Activated T-helper 1 cell treated with Interleukin-2 at 50 U/mL for 16 hours (primary cell): ENCODE measurements at places on chromosomes 16 and 17.

DNA sequence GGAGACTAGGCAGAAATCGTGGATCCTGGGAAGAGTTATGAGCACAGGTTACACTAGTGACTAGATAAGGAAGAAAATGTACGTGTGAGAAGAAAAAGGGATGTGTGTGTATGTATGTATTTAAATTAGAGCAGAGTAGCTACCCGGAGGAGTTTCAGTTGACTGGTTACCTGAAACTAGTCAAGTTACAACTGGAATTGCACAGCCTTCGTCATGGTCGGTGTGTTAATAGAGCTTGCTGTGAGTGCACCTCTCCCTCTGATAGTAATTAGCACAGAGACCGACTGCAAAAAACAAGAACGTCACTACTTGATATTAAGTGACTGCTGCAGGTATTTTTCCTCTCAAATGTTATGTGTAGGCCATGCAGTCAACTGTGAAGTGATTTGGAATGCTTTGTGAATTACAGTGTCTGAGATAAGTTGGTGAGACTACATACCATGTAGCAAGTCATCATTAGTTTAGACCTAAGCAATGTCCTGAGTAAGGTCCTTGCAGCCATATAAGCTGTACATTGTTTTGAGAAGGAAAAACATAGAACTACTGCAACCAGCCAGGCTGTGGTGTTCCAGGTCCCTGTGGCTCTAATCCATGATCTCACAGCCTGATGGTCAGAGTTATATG is 95.7 kb downstream of the WNT3 start:
- no peak for DNase-seq

GRCh38 chr16:81265658-81266451 is 27.4 kb downstream of the BCO1 start:
- DNase-seq = no peak

DNA sequence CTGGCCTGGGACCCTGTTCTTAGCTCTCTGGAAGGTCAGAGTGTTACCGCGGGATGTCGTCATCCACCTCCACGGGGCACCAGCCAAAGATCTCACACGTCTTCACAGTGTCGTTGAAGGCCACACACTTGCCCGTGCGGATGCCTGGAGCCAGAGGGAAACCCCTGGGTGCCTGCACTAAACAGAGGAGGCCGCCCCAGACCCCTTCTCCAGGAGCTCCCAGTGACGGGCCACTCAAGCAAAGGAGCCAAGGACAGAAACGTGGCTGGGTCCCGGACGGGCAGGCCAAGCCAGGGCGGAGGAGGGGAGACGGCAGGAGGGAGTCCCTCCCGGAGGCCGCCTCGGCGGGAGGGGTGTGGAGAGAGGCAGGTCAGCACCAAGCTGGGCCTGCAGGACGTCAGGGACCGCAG is 11.0 kb upstream of the CAMKK1 start:
- DNase-seq = no peak

- DNase-seq = no peak
These were observed 948.7 kb downstream of the KCNJ2 start for GRCh38 chr17:71118039-71118438.

DNA sequence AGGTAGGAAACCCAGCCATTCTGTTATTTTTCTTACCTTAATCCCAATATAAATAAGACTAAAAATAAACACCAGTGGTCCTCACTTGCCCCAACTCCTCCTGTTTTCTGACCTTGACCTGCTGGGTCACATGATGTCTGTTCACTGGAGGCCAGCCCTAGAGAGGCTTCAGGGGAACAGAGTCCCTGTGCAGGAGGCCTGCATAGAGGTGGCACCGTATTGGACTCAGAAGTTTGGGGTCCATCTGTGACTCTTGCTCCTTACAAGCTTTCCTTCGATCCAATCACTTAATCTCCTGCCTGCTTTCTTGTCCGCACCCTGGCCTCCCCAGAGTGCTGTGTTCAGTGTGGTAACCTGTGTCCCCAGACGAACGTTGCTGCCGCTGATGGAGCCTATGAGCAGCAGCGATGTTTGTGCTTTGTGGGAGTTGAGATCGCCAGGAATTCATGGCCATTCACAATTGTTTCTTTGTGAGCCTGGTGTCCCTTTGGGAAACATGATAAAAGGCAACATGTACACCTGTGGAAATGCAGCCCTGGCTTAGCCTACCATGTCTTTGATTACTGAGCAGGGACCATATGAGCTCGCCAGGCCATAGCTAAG is 4.7 kb downstream of the IGSF6 start:
- DNase-seq = no peak

- no peak for DNase-seq
These were observed 24.8 kb upstream of the KDM6B start for GRCh38 chr17:7809086-7809790.

DNA sequence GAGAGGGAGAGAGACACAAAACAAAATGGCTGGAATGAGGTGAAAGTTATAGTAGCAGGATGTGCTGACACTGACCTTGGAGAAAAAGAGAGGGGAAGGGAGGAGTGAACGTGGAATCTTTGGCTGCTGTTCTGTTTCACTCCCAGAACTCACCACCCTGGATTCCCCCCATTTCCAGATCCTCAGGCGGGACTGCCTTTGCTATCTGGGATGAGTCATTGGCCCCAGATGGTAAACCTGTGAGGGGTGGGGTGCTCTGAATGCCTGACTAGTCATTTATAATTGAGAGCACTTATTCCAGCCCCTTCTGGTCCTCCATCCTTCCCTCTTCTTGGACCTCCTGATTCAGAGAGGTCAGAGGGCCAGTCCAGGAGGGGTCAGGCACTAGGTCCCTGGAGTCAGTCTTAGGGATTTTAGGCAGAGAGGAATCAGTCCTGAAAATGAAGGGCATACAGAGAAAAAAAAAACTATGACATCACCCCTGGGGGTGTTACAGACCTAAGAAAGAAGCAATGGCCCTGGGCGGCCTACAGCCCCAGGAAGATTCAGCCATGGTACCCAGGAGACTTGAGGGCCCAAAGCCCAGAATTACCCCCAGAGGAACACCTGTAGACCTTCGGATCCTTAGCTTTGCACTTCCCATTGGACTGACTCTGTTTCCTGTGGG is 2.2 kb upstream of the ZG16 start:
- no peak for DNase-seq

- DNase-seq = no peak
These were observed 23.1 kb upstream of the ALDH3A1 start for GRCh38 chr17:19770985-19771735.

- no peak for DNase-seq
These were observed 19.2 kb upstream of the MEIOC start for GRCh38 chr17:44637066-44637465.

GRCh38 chr17:69581061-69581961 is 166.8 kb downstream of the MAP2K6 start:
- DNase-seq = no peak
